GM12891 (cell line): ENCODE measurements at places on chromosomes 7 and 10.

- DNase-seq, result no peak
Observed at GRCh38 chr7:158917818-158918217, 61.5 kb downstream of the DYNC2I1 start.

- DNase-seq, result no peak
Observed at GRCh38 chr7:20276705-20277472, 53.8 kb upstream of the ITGB8 start.

DNA sequence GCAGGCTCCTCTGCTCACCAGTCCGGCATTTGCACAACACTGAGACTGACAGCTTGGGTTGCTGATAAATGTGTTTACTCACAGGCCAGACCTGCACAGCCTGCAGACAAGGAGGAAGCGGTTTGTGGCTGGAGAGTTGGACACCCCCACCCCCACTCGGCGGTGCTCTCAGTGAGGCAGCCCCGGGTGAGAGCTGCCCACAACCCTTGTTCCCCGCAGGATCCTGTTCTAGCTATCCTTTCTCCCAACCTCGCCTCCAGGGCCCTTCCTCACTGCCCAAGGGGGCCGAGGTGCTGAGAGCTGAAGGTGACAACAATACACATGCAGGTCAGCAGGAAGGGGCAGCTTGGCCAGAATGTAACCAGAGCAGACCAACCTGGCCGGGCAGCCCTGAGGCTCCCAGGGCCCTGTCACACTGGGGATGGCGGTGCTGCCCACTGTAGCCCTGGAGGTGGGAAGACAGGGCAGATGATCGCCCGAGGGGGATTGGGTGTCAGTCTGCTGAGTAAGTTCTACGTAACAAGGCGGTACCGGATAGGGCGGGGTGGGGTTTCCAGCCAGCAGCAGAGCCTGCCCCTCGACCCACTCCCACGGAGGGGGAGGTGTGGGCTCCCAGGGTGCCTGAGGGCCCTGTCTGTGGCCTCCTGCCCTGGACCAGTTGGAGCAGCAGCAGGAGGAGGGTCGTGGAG is 2.1 kb upstream of the ADAM8 start:
- DNase-seq, result peak; percentile 86

DNA sequence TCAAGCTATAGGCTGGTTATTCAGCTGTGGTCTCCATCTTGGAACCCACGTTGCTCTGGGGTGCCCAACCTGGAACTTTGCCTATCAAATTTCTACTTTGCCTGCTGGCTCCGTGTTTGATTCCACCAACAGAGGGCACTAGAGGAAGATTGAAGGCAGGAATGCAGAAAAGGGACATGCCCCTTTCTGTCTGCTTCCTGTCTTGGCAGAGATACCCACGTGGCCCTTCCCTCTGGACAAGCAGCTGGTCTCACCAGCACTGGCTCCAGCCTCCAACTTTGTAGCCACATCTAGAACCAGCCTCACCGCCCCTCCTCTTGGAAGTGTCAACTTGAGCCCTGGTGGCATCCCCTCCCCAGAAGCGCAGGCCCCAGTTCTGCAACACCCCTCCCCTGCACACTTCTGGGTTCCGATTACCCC is 52.1 kb upstream of the ZNF438 start:
- no peak for DNase-seq
